ENCODE measurements at places on chromosomes 6 and 20.
A peak's percentile ranks its signal among the peaks of the same experiment; 100 is the strongest.

DNA sequence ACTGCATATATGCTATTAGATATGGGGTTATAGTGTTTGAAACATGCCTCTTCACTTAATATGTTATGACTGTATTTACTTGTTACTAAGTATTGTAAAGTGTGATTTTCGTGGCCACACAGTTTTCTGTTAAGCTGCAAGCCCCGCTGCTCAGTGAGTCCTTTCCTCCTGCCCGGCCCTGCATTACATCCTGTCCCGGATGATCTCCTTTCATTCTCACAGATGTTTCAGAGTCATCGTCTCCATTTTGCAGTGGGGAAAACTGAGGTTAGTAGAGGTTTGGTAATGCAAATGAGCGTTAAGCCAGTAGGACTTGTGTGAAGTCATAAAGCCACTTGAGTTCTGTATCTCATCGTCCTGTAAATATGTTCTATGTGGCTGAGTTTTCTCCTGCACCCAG lies 155.5 kb downstream of the CFAP61 start:
- no peak for DNase-seq

GRCh38 chr20:32521780-32522525 lies 63.2 kb downstream of the NOL4L start:
- DNase-seq = peak; percentile 83

- DNase-seq = no peak
These were observed 39.0 kb upstream of the MDFI start for GRCh38 chr6:41599015-41599851.

DNA sequence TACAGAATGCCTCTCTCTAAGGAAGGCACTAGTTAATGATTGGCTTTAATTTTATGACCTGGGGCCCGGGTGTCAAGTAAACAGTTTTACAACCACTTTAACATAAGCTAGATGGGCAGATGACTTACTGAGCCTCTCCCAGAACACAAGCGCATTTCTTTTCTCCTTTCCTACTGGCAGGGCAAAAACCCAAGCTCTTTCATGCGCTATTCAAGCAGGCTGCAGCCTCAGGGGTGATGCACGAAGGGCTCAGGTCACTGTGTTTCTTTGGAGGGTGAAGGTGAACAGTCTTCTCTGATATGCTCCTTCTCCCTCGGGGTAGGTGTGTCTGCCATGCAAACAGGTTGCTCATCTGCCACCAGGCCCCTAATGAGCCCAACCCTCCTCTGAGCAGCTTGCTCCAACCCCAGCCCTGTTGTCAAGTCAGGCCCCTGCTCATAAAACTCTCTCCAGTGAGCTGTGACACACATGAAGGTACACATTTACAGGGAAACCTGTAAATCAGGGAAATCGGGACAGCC lies 73.5 kb upstream of the CDH4 start:
- no peak for DNase-seq

- DNase-seq = no peak
These were observed 18.7 kb upstream of the HLA-DRB1 start for GRCh38 chr6:32608362-32608761.

DNA sequence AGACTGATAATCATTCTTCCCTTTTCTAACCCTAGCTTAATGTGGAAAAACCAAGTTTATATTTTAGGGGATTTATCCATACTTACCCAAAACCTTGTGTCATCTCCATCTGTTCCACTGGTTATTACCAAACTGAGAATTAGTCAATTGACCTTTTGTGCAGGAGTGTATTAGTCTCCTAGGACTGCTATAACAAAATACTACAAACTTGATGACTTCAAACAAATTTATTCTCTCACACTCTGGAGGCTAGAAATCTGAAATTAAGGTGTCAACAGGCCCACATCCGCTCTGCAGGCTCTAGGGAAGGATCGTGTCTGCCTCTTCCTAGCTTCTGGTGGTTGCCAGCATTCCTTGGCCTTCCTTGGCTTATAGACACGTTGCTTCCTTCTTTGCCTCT lies 12.7 kb upstream of the GMDS start:
- no peak for DNase-seq

DNA sequence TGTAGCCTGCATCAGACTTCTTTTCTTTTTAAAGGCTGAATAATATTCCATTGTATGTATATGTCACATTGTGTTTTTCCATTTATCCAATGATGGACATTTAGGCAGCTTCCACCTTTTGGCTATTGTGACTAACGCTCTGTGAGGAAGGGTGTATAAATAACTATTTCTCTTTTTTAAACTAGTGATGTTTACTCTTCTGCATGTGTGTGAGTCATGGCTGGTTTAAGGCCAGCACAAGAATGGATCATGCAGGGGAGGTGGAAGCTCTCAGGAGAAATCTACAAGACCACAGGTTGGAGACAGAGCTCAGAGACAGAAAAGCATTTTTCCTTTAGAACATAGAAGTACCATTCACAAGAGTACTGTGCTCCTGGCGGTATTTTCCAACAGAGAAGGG lies 307.2 kb downstream of the SOX4 start:
- no peak for DNase-seq

Data from activated T-cell treated with anti-CD3 and anti-CD28 coated beads, Interleukin-2, amount 50 U/mL, for 48 hours (primary cell).